ENCODE measurements at places on chromosomes 6 and 20. TPM values are rescaled to one million over a fixed set of nuclear protein-coding genes. Genes with fewer than 3 reads are reported as not detected.

Gene EYA2
- 0.82 TPM for polyA plus RNA-seq

GRCh38 chr20:19497064-19497463 lies 261.0 kb upstream of the RIN2 start:
- no peak for DNase-seq

Gene PRND
- 21.9 TPM for polyA plus RNA-seq

Gene PACSIN1
- 0.31 TPM for polyA plus RNA-seq

Gene HRH3
- polyA plus RNA-seq = 0.06 TPM

- DNase-seq = peak; percentile 78
Observed at GRCh38 chr6:30344868-30345671, at the start of gene RPP21. Gene RPP21, plus strand, starts transcription at chr6:30345156. Its CDS starts 16 bp downstream, at chr6:30345172.
